ENCODE measurements at places on chromosomes 1 and 21. TPM values are rescaled to one million over a fixed set of nuclear protein-coding genes. Genes with fewer than 3 reads are reported as not detected.

- DNase-seq, result no peak
Observed at GRCh38 chr1:5312862-5313261, 658.5 kb downstream of the AJAP1 start.

DNA sequence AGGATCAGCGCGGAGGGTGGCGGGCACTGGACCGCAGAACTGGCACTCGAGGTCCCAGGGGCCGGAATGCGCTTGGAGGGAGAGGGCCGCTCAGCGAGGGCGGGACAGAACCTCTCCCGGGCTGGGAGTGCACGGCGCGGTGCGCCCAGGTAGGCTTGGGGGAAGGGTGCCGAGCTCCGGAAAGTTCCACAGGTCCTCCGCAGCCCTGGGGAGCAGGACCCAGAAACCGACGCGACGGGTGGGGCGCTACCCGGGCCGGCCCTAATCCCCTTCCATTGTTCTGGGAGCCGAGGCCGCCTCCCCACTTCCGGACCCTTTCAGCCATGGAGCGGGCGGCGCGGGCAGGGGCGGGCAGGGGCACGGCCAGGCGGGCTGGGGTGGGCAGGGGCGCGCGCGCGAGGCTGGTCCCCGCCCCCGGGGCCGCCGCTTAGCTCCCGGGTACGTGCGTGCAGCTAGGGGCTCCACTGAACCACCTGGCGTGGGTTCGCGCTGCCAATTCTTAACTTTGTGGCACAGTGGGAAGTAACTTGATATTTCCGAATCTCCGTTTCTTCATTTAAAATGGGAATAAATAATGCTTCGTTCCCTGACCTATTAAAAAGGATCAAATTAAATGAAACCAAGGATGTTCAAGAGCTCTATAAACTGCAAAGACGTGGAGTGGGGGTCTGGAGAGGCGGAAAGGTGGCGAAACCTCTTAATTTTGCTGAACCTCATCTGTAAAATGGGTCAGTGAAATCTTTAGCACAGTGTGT is 20.7 kb downstream of the LGR6 start:
- DNase-seq, result no peak

GRCh38 chr1:238649200-238649599 is 737.2 kb upstream of the CHRM3 start:
- no peak for DNase-seq

GRCh38 chr1:7470904-7471638 is 300.0 kb upstream of the VAMP3 start:
- DNase-seq, result peak; percentile 89

GRCh38 chr1:210978316-210978973 is 155.5 kb downstream of the KCNH1 start:
- no peak for DNase-seq

DNA sequence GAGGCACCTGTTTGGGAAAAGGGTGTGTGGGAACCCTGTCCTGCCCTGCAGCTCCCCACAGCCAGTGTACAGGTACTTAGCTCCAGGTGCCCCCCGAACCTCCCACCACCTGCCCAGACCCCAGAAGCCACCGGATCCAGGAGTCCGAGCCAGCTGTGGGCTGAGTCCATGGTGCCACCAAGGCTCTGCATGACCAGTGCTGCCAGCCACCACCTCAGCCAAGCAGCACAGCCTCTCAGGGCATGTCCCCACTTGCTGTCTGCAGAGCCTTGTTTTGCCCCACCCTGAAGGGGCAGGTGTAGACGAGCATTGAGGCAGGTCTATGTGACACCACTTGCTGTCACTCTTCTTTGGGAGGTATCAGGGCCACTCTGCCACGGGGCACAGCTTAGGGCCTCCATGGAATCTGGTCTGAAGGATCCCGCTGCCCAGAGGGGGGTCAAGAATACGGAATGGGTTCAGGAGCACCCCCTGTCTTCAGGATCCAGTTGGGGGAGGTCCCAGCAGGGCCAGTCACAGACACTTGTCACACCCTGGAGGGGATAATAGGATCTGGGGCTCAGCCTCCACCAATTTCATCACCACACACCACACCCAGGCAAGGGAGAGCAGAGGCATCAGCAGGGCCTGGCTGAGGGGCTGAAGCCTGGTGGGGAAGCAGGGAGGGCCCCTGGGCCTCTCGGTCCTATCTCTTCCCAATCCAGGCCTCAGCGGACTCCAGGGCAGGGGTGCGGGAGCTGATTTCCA is 27.7 kb downstream of the ARHGEF19 start:
- DNase-seq, result no peak

DNA sequence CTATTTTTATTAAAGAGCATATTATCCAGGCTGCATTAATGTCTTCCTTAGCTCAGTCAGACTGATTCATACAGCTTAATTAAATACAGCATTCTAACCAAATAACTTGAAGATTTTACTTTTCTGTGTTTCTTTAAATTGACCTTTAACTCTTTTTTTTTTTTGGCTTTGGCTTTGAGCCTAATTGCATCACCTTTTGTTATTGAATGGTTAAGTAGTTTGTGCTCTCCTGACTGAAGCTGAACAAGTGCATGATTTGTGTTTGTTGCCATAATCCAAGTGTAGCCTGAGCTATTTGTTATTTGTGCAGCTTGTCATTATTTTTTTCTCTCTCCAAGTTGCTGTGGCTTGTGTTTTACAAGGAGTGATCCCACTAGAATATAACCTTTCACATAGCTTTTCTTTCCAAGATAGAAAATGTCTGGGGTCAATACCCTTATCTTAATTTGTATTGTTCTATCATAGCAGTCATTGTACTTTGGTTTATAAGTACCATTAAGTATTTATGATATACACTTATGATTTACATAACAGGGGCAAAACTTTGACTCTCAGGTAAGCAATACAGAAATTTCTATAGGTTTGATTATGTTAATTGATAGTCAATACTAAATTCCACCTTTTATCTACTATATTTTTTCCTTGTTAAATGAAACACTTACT is 31.6 kb downstream of the CDC14A start:
- DNase-seq, result no peak

GRCh38 chr1:33719326-33719725 is 144.6 kb upstream of the HMGB4 start:
- DNase-seq, result no peak

DNA sequence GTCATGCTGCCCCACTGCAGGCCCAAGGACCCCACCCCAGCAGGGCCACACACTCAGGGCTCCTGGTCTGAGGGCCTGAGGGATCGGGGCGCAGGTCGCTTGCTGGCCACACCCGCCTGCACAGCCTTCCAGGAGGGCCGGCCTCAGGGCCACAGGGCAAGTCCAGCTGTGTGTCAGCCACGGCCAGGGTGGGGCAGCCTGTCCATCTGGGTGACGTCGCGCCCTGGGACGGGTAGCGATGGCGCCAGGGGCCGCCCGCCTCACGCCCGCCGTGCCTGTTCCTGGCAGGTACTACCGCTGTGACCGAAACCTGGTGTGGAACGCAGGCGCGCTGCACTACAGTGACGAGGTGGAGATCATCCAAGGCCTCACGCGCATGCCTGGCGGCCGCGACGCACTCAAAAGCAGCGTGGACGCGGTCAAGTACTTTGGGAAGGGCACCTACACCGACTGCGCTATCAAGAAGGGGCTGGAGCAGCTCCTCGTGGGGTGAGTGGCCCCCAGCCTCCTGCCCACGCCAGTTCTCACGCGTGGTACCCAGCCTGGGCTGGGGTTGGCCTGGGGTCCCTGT is 2.5 kb downstream of the COL6A1 start:
- DNase-seq, result no peak

Gene PTGFR
- total RNA-seq, result 0.34 TPM

Gene LCE2C
- not detected for total RNA-seq

Gene BARHL2
- not detected for total RNA-seq
